Osteoblast (primary cell): ENCODE measurements at places on chromosomes 5 and 9. TPM values are rescaled to one million over a fixed set of nuclear protein-coding genes. Genes with fewer than 3 reads are reported as not detected.

DNA sequence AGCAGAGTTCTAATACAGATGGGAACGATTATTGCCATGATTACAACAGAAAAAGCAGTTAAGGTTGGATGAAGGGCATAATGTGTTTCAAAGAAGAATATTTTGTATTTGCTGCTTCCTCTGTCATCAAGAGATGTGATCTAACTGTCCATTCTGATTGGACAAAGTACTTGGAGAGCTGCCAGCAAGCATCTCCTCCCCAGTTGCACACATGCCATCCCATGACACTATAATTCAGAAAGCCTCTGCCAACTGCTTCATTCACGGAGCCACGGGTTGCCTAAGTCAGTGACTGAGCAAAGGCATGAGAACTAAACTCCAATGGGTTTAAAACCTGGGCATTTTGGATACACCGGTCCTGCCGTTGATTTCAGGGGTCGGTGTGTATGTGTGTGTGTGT is 253.8 kb downstream of the CRB2 start:
- no peak for DNase-seq

- DNase-seq: peak; percentile 9
These were observed 665.1 kb downstream of the CDH18 start for GRCh38 chr5:19322716-19323485.

Gene BHMT2
- total RNA-seq: 8.3 and 12.1 TPM in 2 replicates

DNA sequence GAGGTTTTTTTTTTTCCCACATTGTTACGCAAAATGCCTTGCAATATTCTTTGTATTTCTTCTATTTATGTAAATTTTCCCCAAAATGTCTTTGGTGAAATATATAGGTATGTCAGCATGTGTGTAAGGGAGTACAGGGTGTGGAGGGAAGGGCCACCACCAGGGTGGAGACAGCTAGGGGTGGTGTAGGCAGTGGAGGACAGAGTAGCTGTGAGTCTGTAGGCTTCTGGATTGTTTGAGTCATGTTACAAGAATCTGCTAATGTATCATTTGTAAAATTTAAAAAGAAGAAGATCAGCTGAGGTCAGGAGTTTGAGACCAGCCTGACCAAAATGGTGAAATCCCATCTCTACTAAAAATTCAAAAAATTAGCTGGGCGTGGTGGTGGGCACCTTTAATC is 175.5 kb downstream of the NXNL2 start:
- DNase-seq: no peak

DNA sequence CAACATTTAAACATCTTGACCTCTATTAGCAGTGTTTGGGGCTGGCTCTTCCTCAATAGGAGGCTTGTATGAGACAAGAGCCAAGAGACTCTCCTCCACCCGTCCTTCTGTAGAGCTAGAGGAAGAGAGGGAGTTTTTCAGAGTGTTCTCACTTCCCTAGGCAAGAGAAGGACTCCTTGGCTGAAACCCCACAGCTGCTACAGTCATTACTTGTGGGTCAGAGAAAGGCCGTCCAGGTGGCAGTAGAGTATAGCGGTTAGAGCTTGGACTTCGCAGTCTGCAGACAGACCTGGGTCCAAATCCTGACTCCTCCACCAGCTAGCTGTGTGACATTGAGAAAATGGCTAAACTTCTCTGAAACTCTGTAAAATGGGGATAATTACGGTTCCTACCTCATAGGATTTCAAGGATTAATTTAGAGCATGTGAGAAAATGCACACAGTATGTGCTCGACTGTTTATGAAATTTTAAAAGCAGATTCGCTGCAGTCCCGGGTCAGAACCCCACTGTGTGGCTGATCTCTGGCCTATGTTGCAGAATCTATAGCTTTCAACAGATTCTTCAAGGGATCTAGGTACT is 80.8 kb upstream of the ARAP3 start:
- peak; percentile 49 for DNase-seq

Gene HAVCR2
- total RNA-seq: 0.59 and 0.72 TPM in 2 replicates

DNA sequence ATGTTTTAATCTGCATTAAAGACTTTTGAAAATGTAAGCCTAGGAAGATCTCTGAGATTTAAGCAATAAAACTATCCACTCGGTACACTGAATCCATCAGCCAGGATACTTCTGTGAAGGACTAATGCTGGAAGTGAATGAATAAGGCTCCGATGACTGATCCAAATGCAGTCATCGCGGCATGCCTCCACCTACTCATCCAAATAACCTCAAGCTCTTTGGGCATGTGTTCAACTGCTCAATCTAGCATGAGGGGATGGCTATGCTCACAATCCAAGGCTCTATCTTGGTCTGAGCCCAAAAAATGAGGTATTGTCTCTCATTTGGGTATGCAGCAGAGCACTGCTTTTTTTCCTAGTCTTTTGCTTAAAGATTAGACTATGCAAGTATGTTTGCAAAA is 19.2 kb downstream of the MARCHF3 start:
- peak; percentile 86 for DNase-seq

Gene SPAAR
- 0.29 and 0.72 TPM in 2 replicates for total RNA-seq

Gene UBE2B
- 34.2 and 73.5 TPM in 2 replicates for total RNA-seq

- peak; percentile 44 for DNase-seq
These were observed 27.2 kb upstream of the LAMC3 start for GRCh38 chr9:130981756-130982137.

- no peak for DNase-seq
These were observed 139.8 kb downstream of the DROSHA start for GRCh38 chr5:31392061-31392460.

Gene PTPRD
- 23.9 and 24.8 TPM in 2 replicates for total RNA-seq

GRCh38 chr9:86946201-86947145 is 833 bp downstream of the GAS1 start:
- peak; percentile 93 for DNase-seq

Gene AIF1L
- total RNA-seq: under 0.01 TPM in 1 of 2 replicates, not detected in the other

GRCh38 chr9:77647267-77648233 is 572 bp downstream of the GNA14 start:
- peak; percentile 75 for DNase-seq

DNA sequence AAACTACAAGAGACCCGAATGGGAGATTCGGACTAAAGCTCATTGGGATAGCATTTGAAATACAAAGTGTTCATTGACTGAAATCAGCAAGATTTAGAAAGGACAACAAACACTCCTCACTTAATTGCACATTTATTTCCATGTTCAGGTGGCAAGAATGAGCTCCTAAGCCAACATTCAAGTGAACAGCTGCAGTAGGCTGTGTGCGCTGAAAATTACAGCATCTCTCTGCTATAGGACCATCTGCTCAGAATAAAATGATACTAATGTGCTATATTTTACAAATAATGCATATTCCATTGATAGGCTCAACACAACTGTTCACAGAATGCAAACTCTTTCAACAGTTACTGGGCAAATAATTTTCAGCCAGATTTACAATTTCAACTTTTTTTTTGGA is 61.8 kb downstream of the ELAVL2 start:
- no peak for DNase-seq

Gene ENG
- 60.8 and 87.5 TPM in 2 replicates for total RNA-seq

Gene PCDHA5
- under 0.01 and 0.29 TPM in 2 replicates for total RNA-seq

GRCh38 chr5:148626081-148626613 is 28.2 kb downstream of the HTR4 start:
- no peak for DNase-seq

GRCh38 chr9:70229026-70229425 is 29.8 kb upstream of the SMC5 start:
- no peak for DNase-seq

Gene ISCA1
- 33.6 and 34.7 TPM in 2 replicates for total RNA-seq

GRCh38 chr9:128057724-128058409 is 9.3 kb downstream of the NAIF1 start:
- no peak for DNase-seq

- no peak for DNase-seq
These were observed 319.1 kb downstream of the MED10 start for GRCh38 chr5:6059137-6059800.

Gene PDE4D
- 18.9 and 19.9 TPM in 2 replicates for total RNA-seq

GRCh38 chr9:110566156-110566555 is 13.4 kb downstream of the SVEP1 start:
- no peak for DNase-seq

DNA sequence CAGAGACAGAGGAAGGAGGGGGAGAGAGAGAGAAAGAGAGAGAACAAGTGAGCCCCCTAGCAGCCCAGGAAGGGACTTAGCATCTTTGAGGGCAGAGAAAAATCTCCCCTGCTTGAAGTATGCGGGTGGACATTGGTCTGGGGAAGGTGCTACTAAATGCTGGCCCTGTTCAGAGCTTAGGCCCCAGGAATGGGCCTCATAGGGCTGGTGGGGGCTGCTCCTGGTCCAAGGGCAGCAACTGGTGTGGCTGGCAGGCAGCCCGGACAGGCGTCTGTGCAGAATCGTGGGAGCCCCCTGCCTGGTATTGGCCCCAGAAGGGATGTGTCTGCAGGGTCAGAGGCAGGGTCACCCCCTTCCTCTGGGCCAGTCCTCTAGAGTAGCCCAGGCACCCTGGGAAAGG is 47.8 kb upstream of the SUSD3 start:
- DNase-seq: peak; percentile 29

- DNase-seq: no peak
These were observed 184.1 kb downstream of the MARCHF11 start for GRCh38 chr5:15995341-15996052.

DNA sequence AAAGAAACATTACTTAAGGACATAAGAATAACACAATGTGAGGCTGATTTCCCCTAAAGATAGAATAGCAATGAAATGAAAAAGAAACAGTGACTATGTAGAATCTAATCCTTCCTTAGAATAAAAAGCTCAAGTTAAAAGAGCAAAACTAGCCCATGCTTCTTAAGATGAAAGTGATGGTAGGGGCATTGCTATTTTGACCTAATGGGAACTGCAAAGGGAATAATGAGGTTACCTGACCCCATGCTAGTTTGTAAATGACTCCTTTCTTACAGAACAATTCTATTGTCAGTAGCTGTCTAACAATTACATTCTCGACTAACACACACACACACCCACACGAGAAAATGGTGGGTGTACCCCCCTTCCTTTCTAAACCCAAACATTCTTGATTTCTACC is 575.8 kb downstream of the CSNK1G3 start:
- no peak for DNase-seq

Gene PKD2L2
- under 0.01 TPM in 1 of 2 replicates, not detected in the other for total RNA-seq

Gene ARL14EPL
- total RNA-seq: not detected in 2 replicates

DNA sequence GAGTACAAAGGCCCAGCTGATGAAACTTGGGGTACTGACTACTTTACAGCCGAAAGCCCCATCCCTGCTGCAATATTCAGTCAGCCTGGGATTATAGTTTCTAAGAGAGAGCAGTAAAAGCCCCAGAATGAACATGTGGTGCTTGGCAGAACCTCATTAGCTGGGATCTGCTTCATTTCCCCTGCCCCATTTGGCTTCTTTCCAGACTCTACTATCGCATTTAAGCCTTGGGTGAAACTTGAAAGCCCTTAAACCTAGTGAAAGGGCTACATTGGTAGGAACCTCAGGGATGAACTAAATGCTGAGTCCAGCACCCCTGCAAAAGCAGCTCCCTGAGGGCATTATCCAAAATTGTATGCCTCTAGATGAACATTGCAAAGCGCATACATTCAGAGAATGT is 631.1 kb downstream of the ACTL7B start:
- DNase-seq: no peak

DNA sequence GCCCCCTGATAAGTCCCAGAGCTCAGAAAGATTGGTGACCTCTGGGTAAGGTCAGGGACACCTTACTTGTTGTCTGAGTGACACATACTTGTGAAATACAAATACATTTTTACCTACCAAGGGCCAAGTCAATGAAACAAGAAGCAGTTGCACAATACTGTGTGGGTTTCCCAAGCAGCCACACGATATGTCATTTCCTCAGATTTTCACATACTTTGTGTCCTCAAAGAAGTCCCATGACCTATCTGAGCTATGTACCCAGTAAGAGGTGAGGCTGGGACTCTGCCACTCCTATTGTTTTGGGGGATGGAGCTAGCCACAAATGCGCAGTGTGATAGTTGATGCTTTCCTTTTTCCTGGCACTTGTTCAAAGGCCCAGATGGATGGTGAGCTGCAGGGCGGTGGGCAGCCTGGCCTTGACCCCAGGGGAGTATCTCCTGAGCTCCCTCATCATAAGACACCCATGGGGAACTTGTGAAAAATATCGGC is 4.8 kb upstream of the SLC25A51 start:
- peak; percentile 60 for DNase-seq

- no peak for DNase-seq
These were observed 835.9 kb upstream of the ZNF608 start for GRCh38 chr5:125582352-125582751.

Gene PTBP3
- 41.0 and 42.0 TPM in 2 replicates for total RNA-seq

Gene ADAMTS12
- 6.9 and 8.3 TPM in 2 replicates for total RNA-seq

Gene CRHBP
- total RNA-seq: under 0.01 TPM in 1 of 2 replicates, not detected in the other

- DNase-seq: no peak
These were observed 65.5 kb upstream of the SAP30L start for GRCh38 chr5:154380263-154380662.

DNA sequence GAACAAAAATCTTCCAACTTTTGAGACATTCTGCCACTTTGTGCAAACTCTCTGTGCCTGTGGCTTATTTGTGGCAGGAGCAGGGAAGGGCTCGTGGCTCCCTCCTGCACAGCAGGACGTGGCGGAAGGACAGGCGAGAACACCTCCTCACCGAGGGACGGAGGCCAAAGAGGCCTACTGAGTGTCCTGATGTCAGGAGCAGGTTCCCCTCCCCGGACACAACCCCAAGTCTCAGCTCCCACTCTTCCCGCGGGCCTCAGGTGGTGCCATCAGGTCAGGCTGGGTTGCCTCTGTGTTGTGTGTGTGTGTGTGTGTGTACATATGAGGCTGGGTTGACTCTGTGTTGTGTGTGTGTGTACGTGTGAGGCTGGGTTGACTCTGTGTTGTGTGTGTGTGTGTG is 136.8 kb upstream of the LPCAT1 start:
- DNase-seq: peak; percentile 62

DNA sequence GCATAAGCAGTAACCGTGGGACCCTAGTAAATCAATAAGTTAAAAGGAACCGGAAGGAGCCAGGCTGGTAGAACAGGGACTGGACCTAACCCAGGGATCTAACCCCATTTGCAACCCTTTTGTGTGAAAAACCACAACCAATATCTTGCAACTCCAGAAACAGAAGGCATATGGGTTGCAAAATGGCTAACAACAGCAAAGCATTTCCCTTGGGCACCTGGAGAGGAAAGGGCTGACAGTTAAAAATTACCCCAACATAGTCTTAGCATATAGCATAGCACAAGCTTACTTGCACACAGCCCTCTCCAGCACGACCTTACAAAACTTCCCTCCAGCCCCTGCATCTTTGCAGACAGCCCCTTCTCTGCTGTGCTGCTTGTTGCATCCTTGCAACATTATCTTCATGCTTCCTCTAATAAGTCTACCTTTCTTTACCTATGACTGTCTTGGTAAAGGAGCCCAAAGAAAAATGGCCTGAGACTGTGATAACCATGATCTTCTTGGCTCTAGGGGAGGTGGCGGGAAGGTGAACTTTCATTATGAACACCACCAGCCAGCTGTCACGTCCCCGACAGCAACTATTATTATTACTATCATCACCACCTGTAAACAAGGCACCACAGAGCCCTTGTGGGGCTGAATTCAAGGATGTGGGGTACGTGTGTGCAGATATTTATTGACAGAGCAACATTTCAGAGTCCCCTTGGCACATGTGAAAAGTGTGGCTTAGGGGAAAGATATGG is 49.8 kb downstream of the PRRC1 start:
- DNase-seq: peak; percentile 61

Gene SPATA31A1
- not detected in 2 replicates for total RNA-seq

DNA sequence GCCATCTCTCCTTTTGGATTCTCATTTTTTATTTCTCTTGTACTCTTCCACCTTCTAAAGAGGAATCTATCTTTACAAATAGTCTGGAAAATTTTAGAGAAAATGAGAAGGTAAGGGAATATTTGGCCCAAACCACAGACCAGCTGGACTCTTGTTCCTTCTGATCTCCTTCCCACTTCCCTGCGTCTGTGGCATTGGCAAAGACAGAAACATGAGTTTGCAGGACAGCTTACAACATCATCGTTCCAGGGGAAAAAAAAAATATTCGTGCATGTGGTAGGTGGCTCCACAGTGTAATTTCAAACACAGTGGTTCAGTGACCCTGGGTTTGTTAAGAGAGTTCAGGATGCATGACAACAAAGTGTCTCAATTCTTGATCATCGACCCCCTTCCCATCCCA is 755.0 kb downstream of the DNAH5 start:
- DNase-seq: no peak
